ENCODE measurements at places on chromosomes 13 and 19.

DNA sequence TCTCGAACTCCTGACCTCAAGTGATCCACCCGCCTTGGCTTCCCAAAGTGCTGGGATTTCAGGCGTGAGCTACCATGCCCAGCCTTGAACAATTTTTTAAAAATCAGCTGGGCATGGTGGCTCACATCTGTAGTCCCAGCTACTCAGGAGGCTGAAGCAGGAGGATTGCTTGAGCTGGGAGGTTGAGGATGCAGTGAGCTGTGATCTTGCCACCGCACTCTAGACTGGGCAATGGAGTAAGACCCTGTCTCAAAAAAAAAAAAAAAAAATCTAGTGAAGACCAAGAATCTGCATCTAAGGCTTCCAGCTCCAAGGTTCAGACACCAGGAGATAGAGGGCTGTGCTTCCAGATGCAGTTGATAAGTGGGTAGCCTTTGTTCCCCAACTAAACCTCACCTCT, 17.1 kb downstream of the DNASE2 start:
- no peak for DNase-seq

DNA sequence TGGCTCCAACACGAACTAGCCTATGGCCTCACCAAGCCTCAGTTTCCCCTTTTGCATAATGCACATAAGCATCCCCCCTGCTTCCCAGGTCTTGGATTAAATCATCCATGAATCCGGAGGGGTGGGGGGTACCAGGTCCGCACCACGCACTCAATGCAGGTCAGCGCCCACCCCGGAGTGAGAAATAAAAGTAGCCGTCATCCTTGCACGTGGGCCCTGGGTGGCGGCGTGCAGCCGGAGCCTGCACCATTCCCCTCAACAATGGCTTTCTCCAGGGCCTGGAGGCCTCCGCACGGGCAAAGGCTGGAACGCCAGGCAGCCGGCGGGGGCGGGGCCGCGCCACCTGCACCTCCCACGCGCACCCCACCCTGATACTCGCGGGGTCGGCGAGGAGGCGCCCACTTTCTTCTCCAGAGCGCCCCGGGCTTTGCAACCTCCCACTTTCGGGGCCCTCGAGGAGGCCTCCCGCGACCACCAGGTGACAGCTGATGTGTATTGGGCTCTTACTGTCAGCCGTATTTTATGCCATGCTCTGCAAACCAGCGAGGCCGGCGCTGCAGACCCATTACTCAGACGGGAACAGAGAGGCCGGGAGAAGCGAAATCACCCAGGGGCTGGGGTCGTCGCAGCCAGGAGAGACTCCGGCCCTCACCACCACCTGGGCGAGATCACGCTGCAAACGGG, 767 bp upstream of the GADD45B start:
- DNase-seq: peak; percentile 76

- no peak for DNase-seq
These were observed 374.5 kb downstream of the KCNRG start for GRCh38 chr13:50389726-50390125.

- no peak for DNase-seq
These were observed 6.7 kb upstream of the RCBTB2 start for GRCh38 chr13:48539550-48539949.

All from DND-41 (cell line).